ENCODE measurements at places on chromosomes 5 and 9.

DNA sequence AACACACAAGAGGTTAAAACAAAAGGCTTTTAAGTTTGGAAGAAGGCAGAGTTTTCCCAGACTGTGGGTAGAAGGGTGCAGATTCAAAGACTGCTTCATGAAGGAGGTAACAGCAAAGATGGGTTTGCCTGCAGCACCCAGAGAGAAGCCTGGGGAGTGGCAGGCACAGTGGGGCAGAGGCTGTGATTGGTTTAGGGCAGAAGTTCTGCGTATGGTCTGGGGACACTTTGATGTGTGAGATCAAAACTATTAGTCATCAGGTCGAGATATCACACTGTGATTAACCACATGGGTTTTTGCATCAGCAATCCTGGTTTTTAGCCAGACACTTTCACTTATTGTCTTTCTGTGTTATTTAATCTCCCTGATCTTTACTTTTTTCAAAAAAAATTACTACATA lies 188.8 kb upstream of the GLRA1 start:
- peak; percentile 47 for DNase-seq

- no peak for DNase-seq
These were observed 17.8 kb upstream of the BHMT start for GRCh38 chr5:79093762-79094161.

DNA sequence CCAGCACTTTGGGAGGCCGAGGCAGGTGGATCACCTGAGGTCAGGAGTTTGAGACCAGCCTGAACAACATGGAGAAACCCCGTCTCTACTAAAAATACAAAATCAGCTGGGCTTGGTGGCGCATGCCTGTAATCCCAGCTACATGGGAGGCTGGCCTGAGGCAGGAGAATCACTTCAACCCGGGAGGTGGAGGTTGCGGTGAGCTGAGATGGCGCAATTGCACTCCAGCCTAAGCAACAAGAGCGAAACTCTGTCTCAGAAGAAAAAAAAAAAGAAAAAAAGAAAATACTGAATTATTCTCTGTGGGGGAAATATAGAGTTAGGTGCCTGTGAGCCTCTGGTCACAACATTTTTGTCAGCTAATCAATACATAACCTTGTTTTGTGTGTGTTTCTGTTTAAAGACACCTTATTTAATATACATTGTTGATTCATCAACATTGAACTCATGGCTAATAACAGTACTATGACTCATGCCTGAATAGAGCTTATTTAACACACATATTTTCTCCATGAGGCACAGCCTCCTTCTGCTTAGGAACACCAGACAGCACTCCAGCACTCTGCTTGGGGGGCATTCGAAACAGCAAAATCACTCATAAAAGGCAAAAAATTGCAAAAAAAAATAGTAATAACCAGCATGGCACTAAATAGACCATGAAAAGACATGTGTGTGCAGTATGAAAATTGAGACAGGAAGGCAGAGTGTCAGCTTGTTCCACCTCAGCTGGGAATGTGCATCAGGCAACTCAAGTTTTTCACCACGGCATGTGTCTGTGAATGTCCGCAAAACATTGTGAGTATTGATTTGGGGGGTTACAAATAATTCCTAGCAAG lies at the start of gene IL31RA:
TSS of gene IL31RA (plus strand) at position 519 of the 836 bp plus-strand sequence. CDS start at position 733, 214 bp downstream.
- no peak for DNase-seq

GRCh38 chr5:115941051-115941675 lies 21.1 kb upstream of the LVRN start:
- no peak for DNase-seq

- no peak for DNase-seq
These were observed 99.1 kb downstream of the RAB3C start for GRCh38 chr5:58681943-58682342.

DNA sequence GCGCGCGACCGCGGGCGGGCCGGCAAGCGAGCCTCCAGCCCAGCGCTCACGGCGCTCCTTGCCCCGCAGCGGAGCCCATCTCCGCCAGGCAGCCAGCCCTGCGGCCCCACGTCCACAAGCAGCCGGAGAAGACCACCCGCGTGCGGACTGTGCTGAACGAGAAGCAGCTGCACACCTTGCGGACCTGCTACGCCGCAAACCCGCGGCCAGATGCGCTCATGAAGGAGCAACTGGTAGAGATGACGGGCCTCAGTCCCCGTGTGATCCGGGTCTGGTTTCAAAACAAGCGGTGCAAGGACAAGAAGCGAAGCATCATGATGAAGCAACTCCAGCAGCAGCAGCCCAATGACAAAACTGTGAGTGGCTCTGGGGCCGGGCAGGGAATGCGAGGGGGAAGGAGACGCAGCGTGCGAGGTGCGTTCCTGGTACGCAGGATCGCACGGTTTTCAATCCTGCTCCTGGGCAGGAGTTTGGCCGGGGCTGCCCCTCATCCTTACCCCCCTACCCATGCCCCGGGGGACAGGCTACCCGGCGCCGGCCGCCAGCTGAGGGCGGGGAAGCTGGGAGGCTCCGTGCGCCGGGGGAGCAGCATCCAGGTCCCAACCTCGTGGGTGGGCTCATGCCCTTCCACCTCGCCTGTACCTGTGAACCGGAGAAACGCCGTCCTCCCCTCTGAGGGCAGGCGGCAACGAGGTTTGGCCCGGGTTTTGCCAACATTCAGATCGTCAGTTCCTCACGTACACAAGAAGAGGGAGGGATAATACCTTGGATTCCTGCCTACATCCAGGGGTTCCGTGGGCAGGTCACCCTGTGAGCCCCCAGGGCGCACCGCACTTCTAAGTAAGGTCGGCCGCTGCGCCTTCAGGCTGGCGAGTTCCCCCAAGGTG lies 6.6 kb downstream of the ISL1 start:
- DNase-seq = no peak

GRCh38 chr5:101390151-101390908 lies 487.2 kb upstream of the ST8SIA4 start:
- DNase-seq = no peak

DNA sequence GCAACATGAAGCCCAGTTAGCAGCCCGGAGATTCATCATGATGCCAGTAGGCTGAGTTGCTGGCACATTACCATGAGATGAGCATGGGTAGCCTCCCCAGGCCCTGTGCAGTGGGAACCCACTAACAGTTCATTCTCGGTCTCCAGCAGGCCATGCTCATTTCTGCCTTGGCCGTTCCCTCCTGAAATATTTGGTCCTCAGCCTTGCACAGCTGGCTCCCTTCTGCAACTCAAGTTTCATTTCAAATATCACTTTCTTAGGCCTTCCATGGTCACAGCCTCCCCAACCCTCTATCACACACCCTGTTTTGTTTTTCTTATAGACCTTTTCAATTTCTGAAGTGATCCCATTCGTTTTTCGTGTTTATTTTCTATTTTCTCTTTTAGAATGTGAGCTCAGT lies 125.4 kb upstream of the VLDLR start:
- DNase-seq = no peak

DNA sequence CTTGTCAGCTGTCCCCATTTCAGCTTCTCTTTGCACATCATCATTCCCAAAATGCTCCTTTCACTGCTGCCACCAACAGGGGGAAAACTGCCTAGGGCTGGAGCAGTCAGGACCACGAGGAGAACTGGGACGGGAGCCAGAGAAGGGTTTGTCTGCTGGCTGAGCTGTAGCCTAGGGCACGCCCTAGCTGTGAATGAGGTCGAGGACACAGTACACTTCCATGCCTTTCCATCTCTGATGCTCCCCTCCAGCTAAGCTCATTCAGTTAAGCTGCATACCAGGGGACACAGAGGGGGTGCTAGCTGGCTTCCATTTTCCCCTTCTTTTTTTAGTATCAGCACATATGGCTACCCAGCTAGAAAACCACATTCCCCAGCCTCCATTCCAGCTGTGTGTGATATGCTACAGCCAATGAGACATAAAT lies 64.7 kb downstream of the STK10 start:
- no peak for DNase-seq

DNA sequence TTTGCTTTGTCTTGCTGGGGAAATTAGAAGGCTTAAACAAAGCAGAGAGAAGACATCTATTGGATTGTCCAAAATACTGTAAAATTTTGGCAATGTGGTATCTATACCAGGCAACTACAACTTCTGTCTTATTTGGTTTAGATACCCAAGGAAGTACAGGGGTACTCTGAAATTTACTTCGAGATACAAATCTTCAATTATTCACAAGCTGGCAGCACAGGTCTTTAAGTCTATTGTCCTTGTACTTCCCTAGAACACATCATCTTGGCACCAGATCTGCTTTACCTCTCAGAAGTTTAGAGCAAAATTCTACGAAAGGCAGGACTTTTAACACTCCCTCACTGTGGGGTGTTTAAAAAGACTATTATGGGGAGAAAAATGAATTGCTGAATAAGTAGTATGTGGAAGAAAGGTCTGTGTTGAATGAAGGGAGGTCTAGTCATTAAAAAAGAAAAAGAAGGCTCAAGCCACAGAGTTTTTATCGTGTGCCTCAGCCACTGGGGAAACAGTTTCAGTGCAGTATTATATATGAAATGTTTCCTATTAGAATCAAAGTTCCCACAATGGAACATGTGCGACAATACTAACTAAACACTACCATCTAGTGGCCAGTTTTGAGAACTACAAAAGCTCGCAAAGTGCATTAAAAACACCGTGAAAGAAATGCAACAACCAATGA lies 93.7 kb downstream of the PDE4D start:
- no peak for DNase-seq

- DNase-seq = no peak
These were observed 92.9 kb upstream of the IER5L start for GRCh38 chr9:129270903-129271431.

DNA sequence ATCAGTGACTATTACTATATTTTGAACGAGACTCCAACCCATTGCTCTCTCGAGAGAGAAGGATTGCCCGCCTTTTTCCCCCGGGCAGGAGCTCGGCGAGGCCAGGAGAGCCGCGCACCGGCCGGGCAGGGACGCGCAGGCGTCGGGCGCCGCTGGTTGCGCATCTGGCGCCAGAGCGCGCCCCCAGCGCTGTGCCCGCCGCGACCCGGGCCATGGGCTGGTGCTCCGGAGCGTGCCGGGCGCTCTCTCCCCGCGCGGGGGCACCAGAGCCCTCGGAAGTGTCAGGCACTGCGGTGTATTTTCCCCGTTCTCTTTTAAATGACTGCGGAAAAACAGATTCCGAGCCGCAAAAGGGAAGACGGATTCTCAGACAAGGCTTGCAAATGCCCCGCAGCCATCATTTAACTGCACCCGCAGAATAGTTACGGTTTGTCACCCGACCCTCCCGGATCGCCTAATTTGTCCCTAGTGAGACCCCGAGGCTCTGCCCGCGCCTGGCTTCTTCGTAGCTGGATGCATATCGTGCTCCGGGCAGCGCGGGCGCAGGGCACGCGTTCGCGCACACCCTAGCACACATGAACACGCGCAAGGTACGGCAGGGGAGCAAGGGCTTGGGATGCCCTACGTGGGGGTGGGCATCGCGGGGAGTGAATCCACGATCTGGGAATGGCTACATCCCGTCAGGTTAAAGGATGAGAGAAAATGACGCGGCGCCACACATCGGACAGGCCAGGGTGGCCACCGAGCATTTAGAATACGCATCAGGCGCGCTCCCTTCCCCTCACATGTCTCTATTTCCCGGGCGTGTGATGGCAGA lies 1.1 kb upstream of the NTRK2 start:
- peak; percentile 45 for DNase-seq

GRCh38 chr5:179255527-179256327 lies 89.5 kb downstream of the ADAMTS2 start:
- no peak for DNase-seq

DNA sequence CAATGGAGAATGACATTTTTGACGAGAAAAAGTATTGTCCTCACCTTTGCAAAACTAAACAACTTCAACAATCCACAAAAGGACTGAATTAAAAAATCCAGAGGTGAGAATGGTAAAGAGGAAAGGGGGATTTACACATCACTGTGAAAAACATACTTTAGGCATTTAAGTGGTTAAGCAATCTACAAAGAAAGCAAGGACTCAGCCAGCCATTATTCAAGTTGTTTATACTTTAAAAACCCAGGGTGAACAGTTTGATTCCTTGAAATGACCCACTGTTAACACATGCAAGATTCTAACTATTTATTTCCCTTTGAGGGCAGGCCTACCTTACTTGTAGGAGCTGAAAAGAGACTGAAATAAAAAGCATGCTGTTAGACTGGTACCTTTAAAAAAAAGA lies 29.3 kb downstream of the TUT7 start:
- no peak for DNase-seq

DNA sequence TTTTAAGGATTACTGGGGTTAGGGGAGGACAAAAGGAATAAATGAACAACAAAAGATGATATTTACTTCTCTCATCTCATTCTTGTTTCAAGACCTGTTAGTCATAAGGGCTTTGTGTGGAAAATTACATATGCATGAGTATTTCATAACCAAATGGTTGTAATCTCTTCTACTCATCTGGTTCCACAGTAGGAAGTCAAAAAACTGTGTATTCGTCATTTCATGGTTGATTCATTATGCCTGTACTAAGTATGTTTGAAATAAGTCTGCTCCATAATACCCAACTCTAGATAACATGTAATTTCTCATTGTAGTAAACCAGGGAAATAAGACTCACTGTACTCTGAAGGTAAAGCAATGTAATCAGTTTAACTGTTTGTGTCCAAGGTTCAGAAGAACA lies 212.9 kb downstream of the ARRDC3 start:
- no peak for DNase-seq

GRCh38 chr9:32136700-32137339 lies 247.6 kb upstream of the ACO1 start:
- DNase-seq = no peak

- DNase-seq = no peak
These were observed 4.7 kb upstream of the SLC2A6 start for GRCh38 chr9:133483611-133484010.

DNA sequence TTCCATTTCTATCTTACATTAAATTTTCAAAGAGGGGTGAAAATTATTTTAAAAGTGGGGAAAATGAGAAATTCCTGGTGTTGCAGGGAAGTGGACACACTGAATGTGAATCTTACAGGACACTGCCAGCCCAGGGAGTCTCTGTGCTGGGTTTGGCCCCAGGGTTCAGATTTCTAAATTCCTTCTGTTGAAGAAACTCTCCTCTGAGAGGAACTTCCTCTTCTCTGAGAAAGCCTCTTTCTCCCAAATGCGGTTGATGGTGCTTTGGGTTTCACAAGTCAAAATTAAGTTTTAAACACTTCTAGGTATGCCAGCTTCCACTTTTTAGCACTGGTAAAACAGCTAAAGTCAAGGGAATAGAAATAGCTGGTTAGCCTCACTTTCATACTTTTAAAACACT lies 317.9 kb upstream of the ITGA1 start:
- no peak for DNase-seq

DNA sequence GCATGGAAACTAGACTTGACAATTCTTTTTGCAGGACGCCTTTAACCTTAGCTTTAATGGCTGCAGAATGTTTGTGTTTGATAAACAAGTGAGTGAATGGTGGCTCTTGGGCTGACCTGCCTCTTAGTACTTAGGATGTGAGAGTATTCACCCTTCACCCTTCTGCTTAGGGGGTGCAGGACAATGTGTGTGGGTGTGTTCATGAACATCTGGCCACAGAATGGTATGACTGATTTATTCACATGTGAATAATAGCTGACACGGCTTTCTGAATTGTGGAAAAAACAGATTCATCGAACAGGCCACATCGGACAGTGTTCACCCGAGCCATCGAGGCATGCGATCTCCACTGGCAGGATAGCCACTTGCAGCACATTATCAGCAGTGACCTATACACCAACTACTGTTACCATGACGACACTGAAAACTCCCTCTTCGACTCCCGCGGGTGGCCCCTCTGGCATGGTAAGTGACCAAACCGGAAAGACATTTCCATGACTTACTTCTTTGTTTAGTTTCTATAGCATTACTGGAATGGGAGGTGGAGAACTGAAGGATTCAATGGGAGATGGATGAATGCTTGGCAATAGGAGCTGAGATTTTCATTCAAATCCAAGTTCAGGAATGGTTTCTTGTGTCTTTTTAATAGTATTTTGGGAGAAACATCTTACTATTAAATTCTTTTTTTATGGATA lies 193.6 kb downstream of the ZSWIM6 start:
- no peak for DNase-seq

GRCh38 chr9:116187570-116188170 lies 34.1 kb downstream of the PAPPA start:
- DNase-seq = no peak

Measured in stimulated activated CD8-positive, alpha-beta memory T cell treated with anti-CD3 and anti-CD28 coated beads, Interleukin-15, amount 100 ng/mL, for 48 hours (primary cell).